Transverse colon (tissue), 4 donors: ENCODE measurements at places on chromosomes 16 and 17. TPM values are rescaled to one million over a fixed set of nuclear protein-coding genes. Genes with fewer than 3 reads are reported as not detected.

GRCh38 chr17:78019976-78020716, 61.6 kb downstream of the TNRC6C start:
- no peak overlapping the region for H3K4me3 ChIP-seq
- no peaks in the 10 kb centered on the region for H3K27me3 ChIP-seq
- DNase-seq = no peak
- H3K27ac ChIP-seq = no peak overlapping the region
- H3K36me3 ChIP-seq = no peaks in the 10 kb centered on the region

- H3K27me3 ChIP-seq = peaks cover 18% of the 10 kb centered on the region
- H3K4me1 ChIP-seq = no peaks in the 10 kb centered on the region
- H3K36me3 ChIP-seq = no peaks in the 10 kb centered on the region
- no peak overlapping the region for H3K27ac ChIP-seq
- H3K4me3 ChIP-seq = no peak overlapping the region
Measured at GRCh38 chr16:88406096-88407041, 23.6 kb downstream of the ZNF469 start.

- no peak overlapping the region for H3K4me3 ChIP-seq
- no peaks in the 10 kb centered on the region for H3K27me3 ChIP-seq
- DNase-seq = peak; percentile 16
- no peak overlapping the region for H3K27ac ChIP-seq
- H3K36me3 ChIP-seq = no peaks in the 10 kb centered on the region
Measured at GRCh38 chr17:74520016-74520434, 11.2 kb downstream of the CD300LB start.

The SLC47A1 gene
- not detected for total RNA-seq
